IPS DF 6.9 (cell line): ENCODE measurements at places on chromosomes 11 and 22.

GRCh38 chr22:37234736-37235711 is 9.0 kb downstream of the RAC2 start:
- DNase-seq, result no peak

GRCh38 chr11:64876229-64876750 is 2.1 kb downstream of the EHD1 start:
- DNase-seq, result no peak

DNA sequence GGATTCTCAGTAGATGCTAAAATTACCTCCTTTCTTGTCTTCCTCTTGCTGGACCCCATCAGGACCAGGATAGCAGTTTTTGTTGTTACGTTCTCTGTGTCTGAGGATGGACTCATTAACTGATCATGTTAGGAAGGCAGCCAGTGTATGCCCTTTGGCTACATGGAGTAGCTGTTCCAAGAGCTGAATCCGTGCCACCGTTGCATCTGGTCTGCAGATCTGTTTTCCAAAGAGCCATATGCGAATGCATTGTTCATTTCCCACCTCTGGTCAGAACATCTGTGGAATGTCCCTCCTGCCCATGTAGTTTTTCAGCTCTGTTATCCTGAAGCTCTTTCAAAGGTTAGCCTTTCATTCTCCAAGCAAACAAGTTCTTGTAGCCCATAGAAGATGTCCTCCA is 188.4 kb downstream of the SPON1 start:
- no peak for DNase-seq

DNA sequence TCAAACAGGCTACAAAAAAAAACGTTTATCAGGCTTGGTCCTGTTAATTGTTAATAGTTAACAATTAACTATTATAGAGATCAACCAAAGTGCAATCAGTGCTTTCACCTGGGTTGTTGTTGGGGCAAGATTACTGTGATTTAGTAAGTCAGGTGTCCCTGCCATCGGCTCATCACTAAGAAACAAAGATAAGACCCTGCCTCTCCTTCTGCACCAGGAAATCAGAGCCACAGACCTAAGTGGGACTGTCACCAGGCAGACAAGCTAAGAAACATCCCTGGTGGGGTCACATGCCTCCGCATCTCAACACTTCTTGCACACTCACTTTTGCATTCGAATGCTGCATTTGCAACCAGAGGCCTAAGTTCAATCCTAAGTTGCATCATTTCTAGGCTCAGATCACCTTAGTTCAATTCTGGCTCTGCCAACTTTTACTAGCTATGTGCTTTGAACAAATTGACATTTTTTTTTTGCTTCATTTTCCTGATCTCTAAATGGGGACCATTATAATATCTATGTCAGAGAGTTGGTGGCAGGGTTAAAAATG is 298.9 kb upstream of the B3GAT1 start:
- DNase-seq, result no peak

DNA sequence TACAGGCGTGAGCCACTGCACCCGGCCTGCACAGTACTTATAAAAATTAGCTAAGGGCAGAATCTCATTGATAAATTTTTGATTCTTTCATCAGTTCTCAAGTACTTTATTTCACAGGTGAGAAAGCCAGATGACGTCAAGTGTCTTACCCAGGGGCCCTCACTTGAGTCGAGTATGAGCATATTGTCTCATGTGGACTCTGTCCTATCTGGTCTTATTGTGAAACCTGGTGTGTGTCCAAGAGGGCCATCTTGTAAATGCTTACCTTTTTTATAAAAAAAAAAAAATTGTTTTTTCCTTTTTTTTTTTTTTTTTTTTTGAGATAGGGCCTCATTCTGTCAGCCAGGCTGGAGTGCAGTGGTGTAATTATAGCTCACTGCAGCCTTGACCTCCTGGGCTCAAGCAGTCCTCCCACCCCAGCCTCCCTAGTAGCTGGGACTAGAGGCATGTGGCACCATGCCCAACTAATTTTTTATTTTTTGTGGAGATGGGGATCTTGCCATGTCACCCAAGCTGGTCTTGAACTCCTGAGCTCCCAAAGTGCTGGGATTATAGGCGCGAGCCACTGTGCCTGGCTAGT is 6.0 kb downstream of the ACO2 start:
- DNase-seq, result no peak

DNA sequence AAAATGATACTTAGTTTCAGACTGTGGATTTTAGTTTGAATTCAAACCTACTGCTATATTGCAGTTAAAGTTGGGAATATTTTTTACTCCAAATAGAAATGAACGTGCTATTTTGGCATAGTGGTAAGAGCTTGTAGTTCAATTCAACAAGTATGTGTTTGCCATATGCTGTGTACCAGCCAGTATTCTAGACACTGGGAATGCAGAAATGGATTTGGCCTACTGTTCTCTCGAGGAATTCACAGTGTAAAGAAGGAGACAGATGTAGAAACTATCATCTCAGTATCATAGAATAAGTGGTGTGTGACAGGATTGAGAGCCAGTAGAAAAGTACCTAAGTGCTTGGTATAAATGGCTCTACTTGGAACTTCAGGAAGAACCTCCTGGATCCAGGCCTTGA is 80.4 kb downstream of the ATXN10 start:
- DNase-seq, result no peak

GRCh38 chr11:134513585-134514120 is 101.6 kb upstream of the B3GAT1 start:
- no peak for DNase-seq

DNA sequence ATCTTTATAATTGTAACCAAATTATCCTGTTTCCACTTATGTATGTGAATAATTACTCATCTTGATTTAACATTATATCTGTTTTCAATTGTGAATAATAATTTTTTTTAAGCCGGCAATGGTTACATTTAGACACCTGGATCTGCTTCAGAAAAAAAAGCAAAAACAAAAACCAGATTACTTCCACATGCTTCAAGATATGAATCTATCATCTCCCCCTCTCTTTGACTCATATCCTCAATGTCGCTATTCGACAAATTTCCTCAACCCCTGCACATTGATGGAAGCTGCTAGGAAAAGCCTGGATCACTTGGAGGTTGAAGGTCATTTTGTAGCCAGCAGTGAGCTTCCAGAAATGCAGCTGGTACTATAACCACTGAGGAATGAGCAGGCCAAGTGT is 42.7 kb downstream of the SLC1A2 start:
- no peak for DNase-seq

DNA sequence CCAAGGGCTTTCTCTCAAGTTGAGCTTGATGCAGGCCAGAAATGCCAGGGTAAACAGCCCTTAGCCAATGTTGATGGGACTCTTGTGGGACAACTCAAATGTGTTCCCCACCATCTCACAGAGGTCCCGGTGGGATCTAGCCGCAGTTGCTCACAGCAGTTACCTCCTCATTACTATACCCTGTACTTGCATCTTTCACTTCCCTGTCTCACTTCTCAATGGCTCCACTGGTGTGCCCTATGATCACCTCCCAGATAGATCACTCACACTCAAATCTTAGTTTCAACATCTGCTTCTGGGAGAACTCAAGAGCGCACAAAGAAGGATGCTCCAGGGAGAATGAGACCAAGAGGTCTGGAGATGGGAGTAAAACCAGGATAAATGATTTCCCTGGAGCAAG is 47.0 kb downstream of the RCN1 start:
- DNase-seq, result no peak

- DNase-seq, result no peak
Measured at GRCh38 chr22:47929073-47929472, 1166.6 kb downstream of the TBC1D22A start.

GRCh38 chr11:78931891-78932290 is 357.2 kb upstream of the NARS2 start:
- DNase-seq, result no peak

GRCh38 chr11:114319716-114320328 is 23.6 kb downstream of the NNMT start:
- DNase-seq, result no peak

DNA sequence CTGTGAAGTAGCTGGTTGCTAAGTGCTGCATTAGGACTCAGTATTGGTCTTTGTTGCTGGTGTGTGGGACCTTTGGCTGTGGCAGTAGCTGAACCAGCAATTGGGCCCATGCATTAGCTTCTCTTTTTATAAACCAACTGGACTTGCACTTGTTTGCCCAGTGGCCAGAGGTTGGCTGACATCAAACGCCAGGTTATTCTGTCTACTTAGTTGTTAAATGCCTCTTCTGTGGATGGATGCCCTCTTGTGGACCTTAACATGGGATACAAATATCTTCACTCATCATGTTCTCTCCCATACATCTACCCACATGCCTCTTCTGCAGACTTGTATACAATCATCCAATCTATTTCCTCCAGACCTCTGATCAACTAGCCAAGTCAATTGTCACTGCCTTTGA is 26.4 kb upstream of the ARHGAP20 start:
- DNase-seq, result no peak

GRCh38 chr11:15236559-15236958 is 121.8 kb downstream of the INSC start:
- DNase-seq, result no peak

GRCh38 chr11:122348659-122349409 is 232.8 kb upstream of the BLID start:
- no peak for DNase-seq

DNA sequence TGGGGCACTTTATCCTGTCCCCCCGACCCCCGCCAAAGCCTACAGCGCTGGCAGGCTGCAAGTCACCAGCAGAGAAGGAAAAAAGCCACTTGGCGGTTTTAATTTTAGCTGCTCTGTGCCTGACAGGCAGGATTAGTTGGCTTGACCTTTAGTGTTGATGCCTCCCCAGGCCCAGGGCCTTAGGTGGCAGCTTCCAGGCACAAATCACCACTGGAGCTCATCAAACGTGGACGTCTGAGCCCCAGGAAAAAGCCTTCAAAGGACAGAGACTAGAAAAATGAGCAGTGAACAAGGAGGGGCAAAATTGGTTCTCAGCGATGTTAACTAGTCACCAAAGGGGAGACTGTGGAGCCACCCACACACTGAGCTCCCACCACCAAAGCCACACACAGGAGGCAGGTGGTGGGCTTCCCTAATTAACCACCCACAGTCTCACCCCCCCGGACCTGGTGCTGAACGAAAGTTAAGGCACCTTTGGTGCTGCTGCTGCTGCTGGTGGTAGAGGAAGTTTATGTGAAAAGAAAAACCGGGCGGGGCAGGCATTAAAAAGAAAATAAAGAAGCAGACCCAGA is 4.4 kb upstream of the PYGM start:
- DNase-seq, result no peak

DNA sequence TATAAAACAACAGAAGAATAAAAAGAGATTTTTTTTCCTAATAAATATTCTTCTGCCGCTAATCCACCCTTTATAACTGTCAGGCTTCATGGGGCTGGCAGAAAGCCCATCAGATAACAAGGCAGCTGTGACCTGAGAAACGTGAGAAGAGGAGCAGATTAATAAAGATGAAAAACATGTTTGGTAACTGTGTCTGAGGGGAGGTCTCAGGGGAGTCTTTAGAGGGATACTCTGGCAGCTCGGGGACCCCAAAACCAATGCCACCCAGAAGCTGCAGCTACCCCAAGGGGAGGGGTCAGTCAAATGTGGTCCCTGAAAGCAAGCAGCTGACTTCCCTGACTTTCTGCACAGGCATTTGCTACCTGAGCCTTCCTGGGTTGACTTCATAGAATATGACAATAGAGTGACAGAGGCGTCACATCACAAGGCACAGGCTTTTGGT is 48.4 kb upstream of the POU2AF1 start:
- no peak for DNase-seq

GRCh38 chr22:40176921-40177737 is 596 bp upstream of the TNRC6B start:
- no peak for DNase-seq

DNA sequence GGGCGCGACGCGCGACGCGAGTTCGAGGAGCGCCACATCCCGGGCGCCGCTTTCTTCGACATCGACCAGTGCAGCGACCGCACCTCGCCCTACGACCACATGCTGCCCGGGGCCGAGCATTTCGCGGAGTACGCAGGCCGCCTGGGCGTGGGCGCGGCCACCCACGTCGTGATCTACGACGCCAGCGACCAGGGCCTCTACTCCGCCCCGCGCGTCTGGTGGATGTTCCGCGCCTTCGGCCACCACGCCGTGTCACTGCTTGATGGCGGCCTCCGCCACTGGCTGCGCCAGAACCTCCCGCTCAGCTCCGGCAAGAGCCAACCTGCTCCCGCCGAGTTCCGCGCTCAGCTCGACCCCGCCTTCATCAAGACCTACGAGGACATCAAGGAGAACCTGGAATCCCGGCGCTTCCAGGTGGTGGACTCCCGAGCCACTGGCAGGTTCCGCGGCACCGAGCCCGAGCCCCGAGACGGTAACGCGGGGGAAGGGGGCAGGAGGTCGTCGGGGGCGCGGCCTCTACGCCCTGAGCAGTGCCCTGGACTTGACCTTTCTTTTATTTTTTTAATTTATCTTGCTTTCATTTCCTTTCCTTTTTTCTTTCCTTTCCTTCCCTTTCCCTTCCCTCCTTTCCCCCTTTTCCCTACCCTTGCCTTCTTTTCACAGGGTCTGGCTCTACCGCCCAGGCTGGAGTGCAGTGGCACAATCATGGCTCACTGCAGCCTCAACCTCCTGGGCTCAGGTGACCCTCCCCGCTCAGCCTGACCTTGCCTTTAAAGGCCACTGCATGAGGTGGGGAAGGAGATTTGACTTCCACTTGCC is 5.0 kb downstream of the MPST start:
- DNase-seq, result no peak

- no peak for DNase-seq
Measured at GRCh38 chr11:111749646-111750045, 16.5 kb downstream of the PPP2R1B start.

- no peak for DNase-seq
Measured at GRCh38 chr11:88424881-88425280, 87.3 kb upstream of the CTSC start.
